ENCODE measurements at places on chromosomes 12 and 14.

DNA sequence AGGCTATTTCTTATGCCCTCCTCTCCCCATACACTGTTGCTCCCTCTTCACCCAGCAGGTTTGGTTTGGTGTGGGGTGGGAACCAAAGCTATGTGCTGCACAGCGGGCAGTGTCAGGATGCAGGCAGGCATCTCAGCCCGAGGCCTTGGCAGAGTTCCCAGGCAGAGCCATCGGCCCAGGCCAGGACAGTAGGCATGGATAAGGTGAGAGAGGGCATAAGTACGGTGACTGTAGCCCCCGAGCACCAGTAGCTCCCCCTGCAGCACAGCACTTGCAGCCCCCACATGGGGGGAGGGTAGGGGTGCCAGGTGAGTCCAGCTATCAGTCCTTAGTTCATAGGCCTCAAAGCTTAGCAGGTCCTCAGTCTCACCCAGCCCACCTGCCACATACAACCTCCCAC, 7.2 kb downstream of the KLHL33 start:
- no peak for DNase-seq

- DNase-seq, result no peak
Observed at GRCh38 chr12:56158926-56159461, 835 bp downstream of the MYL6 start.

DNA sequence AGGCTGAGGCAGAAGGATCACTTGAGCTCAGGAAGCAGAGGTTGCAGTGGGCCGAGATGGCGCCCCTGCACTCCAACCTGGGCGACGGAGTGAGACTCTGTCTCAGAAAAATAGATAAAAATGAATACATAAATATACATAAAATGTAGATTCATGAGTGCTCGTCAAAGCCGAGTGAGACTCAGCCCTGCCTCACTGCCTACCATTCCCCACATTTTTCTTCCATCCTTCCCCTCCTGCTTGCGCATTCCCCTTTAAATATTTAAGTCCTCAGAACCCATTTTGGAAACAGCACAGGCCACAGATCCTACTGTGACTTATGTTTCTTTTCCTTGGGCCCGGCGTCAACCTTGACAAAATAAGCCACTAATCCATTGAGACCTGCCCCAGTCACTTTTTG, 31.9 kb upstream of the AACS start:
- no peak for DNase-seq

GRCh38 chr14:51609251-51609954, 42.3 kb upstream of the FRMD6 start:
- DNase-seq, result no peak

GRCh38 chr14:63654346-63654745, 12.7 kb upstream of the WDR89 start:
- no peak for DNase-seq

- DNase-seq, result no peak
Observed at GRCh38 chr14:35050652-35051051, 4.6 kb downstream of the FAM177A1 start.

- DNase-seq, result no peak
Observed at GRCh38 chr12:3303410-3304136, 187.4 kb upstream of the PRMT8 start.

Data from activated CD4-positive, CD25-positive, alpha-beta regulatory T cell treated with anti-CD3 and anti-CD28 coated beads, Interleukin-2, amount 50 U/mL, for 72 hours (primary cell).